ENCODE measurements at places on chromosomes 5 and 9. TPM values are rescaled to one million over a fixed set of nuclear protein-coding genes. Genes with fewer than 3 reads are reported as not detected.

The PCDHGA9 gene
- total RNA-seq, result 7.8 TPM

The TAF11L3 gene
- not detected for total RNA-seq

The NR5A1 gene
- not detected for total RNA-seq

The AGXT2 gene
- total RNA-seq, result not detected

The RORB gene
- 3.7 TPM for total RNA-seq

The DND1 gene
- 1.4 TPM for total RNA-seq

The PTGR1 gene
- 30.0 TPM for total RNA-seq

The RCL1 gene
- 111 TPM for total RNA-seq

The SLC36A2 gene
- total RNA-seq, result 0.16 TPM

The CRB2 gene
- under 0.01 TPM for total RNA-seq

DNA sequence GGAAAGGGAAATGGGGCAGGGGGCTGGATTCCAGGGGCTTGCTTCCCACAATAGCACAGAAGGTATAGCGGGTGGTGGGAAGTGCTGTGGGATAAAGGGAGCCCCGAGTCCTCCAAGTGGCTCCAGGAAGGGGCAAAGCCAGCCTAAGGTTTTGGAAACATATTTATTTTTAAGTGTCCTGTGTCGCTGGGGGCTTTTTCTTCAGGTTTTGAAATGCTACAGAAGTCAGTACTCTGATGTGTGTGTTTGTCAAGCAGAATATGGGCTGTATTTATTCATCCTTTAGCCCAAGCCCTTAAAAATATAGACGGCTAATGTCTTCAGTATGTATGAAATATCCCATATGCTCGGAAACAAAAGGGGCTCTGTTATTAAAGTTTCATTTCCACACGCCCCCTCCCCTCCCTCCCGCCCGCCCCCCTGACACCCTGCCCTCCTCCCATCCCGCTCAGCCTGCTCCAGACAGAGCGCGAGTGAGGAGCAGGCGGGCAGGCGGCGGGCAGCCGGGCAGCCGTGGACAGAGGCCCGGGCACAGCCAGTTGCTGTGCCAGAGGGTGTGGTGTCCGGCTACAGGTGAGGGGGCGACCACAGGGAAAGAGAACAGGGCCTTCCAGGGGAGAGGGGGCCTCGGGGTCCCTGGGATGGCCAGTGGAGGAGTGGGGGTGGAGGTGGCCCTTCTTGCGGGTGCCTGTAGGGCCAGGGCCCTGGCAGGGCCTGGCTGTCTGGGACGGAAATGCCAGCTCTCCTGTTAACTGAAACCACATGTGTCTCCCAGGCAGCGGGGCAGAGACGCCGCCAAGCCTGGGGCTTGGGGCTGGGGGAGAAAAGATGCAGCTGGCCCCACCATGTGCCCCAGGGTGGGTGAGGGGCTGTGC, 39.6 kb upstream of the SYNPO start:
- DNase-seq, result no peak

GRCh38 chr9:109320331-109320741, 523 bp downstream of the EPB41L4B start:
- no peak for DNase-seq

DNA sequence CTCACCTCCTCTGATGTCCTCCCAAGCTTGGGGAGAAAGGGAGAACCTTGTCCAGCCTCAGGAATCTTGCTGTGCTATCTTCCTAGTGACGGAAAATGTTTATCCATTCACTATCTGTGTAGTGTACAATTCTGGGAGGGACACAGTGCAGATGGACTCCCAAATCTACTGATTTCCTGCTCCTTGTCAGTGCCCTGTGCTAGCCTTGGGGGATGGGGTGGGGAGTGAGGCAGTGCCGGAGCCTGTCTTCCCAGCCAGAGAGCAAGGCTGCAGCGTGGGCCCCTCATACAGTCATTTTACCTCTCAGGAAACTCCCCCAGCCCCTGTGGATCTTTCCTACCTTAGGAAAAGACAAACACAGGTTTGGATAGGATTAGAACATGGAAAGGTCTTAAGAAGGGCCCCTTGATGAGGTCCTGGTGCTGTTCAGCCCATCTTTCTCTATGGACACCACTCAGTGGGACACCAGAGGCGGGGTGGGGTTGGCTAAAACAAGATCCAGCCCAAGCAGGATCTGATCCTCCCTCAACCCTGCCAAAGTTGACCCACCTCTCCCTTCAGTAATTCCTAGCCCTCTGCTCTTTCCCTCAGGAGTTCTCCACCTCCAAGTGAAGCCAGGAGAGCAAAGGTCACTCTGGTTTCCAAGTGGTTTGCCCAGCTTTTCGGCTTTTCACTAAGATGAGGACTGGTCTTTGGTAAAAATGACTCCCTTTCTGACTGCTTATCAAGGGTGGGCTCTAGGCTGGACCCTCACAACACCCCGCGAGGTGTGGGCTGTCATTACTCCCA, 3.4 kb downstream of the DOLK start:
- peak; percentile 5 for DNase-seq

DNA sequence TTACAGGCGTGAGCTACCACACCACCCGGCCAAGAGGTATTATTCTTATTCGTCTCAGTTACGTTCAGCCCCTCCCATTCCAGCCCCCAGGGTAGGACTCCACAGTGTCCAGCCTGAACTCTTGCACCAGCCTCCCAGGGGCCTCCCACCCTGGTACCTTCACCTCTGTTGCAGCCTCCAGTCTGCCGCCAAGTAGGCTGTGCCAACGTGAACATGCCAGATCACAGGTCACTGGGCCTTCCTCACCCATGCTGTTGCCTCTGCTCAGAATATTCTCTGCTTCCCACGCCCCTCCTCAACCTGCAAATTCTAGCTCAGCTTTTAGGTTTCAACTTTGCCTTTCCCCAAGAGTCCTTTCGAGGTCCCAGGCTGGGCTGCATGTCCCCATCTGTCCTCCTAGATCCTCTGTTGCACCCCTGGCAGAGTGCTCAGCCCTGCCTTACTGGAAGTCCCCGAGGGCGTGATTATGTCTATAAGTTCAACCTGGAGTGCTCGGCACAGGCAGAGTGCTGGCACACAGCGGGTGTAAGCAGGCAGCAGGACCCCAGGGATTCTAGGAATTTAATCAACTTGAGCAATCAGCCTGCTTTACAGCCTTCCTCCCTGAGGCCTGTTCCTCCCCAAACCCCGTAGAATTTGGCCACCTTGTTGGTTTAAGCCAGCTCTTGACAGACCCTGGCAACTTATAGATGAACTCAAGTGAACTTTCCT, 13.1 kb upstream of the STXBP1 start:
- no peak for DNase-seq

DNA sequence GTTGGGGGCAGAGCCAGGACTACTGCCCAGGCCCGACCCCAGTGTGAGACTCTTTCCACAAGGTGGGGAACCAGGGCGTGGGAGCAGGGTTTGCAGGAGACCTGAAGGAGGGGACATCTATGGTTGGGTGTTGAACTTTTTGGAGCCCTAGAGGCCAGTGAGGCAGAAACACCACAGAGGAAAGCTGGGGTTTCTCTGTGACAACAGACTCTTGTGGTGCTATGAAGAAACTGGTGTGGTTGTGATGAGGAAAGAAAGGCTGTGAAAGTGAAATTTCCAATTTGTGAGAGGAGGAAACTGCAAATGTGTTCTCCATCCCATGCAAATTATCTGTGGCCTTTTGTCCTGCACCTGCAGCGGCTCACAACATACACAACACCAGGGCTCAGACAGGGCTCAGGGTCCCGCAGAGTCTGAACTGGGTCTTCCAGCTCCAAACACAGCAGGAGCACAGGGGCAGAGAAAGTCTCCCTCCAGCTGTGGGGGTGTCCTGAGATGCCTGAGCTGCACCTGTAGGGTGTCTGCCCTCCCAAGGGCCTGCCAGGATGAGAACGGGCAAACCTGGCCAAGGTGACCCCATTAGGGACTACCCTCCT, 51.4 kb upstream of the GRHPR start:
- no peak for DNase-seq

GRCh38 chr9:136507992-136508375, 25.1 kb upstream of the SEC16A start:
- no peak for DNase-seq

GRCh38 chr5:157610990-157611389, 35.4 kb upstream of the ADAM19 start:
- DNase-seq, result no peak

DNA sequence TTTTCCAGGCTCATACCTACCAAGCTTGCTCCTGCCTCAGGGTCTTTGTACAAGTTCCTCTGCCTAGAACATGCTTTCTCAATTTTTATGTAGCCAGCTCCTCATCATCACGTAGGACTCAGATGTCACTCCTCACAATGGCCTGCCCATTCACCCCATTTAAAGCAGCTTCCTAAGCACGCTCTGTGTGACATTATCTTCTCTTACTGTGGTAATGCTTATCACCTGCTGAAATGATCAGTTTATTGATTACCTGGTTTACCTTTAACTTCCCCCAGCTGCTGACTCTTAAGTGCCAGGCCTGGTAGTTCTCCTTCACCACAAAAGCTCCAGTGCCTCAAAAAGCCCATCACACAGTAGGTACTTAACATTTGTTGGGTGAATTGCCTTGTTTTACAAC, 13.6 kb downstream of the FUBP3 start:
- DNase-seq, result no peak

- DNase-seq, result no peak
Observed at GRCh38 chr5:34490506-34491250, 165.4 kb upstream of the RAI14 start.

- no peak for DNase-seq
Observed at GRCh38 chr5:157463621-157464518, 3.9 kb downstream of the NIPAL4 start.

DNA sequence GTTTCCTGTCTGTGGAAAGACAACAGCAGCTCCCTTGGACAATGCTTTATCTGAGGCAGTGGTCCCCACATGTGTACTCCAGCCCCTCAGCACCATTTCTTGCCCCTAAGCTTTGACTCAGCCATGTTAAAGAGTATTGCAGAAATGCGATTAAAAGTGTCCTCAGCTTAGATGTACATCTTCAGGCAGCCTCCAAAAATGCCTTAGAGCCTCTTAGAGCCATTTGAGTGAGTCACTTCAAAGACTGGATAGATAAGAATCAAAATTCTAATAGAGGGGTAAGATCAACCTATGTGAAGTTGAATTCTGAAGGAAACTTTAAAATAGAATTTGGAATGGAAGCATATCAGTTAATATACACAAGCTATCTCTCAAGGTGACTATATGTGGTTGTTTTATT, 296.3 kb downstream of the ADAMTS6 start:
- no peak for DNase-seq

GRCh38 chr5:118882666-118883065, 105.7 kb downstream of the DTWD2 start:
- no peak for DNase-seq

DNA sequence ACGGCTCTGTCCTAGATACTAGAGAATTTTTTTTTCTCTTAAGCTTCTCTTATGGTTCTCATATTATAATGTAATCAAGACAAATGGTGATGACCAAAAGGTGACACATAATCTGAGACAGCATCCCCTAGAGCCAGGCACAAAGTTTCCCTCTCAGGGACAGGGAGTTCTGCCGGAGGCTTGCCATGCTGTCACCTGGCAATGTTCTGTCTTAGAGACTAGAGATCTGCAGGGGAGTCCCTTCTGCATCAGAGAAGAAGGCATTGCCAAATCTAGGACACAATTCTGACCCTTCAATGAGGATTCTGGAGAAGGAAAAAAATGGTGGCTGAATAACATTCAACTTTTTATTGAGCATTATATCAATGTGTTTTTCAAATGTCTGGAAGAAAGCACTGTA, 261.2 kb upstream of the TRPC7 start:
- DNase-seq, result no peak

DNA sequence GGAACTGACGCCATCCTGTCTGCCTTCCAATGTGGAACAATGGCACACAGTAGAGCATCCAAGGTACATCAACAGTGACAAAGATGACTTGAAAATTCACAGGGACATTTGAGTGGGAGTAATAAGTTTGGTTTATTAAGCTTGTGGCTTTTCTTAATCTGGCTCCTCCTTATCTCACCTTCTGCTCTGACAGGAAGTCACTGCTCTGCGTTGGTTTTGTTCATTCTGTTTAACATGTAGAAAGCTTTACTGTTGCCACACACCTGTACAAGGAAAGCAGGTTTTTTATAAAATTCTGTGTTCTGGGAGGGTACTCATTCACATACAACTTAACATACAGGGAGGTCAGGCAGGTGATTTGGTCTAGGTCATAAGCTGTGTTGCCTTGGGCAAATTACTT, 1.6 kb upstream of the GZMK start:
- DNase-seq, result no peak

DNA sequence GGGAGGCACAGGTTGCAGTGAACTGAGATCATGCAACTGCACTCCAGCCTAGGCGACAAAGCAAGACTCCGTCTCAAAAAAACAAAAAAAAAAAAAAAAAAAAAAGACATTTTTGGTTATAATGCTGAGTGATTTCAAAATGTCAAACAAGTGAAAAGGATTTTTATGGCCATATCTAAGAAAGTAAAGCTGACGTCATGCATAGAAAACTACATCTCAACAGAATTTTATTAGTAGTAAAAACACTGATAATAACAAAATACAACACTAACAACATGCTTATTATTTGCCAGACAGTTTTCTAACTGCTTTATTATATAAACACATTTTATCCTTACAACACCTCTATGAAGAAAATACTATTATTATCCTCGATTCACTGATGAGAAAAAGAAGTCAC, 833.0 kb upstream of the WWC1 start:
- DNase-seq, result no peak

DNA sequence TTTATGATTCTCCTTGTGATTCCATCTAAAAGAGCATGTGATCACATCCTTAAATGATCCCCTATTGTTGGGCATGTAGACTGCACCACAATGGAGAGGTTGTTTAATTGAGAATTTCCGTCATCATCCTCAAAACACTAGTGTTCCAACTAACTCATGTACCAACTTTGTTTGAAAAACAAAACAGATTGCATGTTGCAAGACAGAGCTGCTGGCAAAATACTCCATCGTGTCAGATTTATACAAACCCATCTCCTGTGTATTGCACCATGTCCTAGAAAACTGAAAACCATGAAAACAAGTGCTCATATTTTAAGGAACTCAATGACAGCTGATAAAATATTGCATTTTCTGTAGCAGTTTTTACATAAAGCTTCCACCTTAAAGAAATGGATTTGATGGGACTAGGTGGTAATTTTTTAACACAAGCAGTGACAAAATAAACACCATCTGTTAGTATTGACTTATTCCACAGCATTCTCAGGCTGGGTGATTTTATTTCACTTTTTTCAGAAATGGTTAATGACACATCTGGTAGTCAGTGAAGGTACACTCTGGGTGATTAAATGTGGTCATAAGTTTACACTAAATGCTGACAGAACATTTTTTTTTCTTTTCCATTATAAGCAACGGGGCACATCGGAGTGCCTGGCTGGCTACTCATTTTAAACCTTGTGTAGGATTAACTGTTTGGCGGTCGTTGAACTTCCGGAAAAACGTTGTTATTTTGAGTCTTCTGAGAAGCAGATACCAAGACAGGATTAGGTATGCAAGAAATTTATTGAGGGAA, 602.9 kb upstream of the WWC1 start:
- DNase-seq, result no peak

DNA sequence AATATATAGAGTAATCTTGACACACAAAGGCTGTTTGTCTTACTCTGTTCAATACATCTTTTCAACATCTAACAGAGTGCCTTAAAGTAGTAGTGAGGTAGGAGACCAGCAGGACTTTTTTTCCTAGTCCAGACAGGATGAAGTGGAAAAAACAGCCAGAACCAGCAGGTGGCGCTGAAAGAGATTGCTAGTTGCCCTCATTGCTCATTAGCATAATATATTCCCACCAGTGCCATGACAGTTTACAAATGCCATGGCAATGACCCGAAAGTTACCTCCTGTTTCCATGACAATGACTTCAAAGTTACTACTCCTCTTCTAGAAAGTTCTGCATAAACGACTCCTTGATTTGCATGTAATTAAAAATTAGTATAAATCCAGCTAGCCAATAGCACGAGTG, 387.4 kb downstream of the ACTL7B start:
- DNase-seq, result no peak

Data from breast epithelium (tissue), 4 donors.